GM12891 (cell line): ENCODE measurements at places on chromosomes 11 and 22.

GRCh38 chr11:117199916-117200812 lies 994 bp downstream of the TAGLN start:
- DNase-seq, result no peak

- DNase-seq, result no peak
Observed at GRCh38 chr22:21070690-21071615, 25.2 kb downstream of the LRRC74B start.

GRCh38 chr11:128919216-128919615 lies 23.5 kb downstream of the TP53AIP1 start:
- no peak for DNase-seq

GRCh38 chr11:94581926-94582325 lies 14.8 kb downstream of the PIWIL4 start:
- peak; percentile 27 for DNase-seq

DNA sequence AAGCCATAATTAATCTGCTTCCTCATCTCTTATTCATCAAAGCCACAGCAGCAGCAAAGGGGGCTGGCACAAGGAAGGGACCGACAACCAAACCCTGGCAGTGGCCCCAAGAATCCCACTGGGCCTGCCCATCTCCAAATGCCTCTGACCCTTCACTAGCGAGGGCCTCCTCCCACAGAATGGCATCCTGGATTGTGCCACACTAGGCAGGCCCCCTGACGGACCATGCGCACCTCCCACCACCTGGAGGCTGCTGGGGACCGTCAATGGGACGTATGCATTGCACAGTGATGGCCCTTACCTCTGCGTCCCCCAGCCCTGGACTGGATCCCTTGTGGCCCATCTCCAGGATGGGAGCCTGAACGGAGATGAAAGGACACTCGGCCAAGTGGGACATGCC lies 4.1 kb upstream of the RTN4R start:
- no peak for DNase-seq

- DNase-seq, result no peak
Observed at GRCh38 chr11:75931124-75931523, 116.1 kb downstream of the UVRAG start.

DNA sequence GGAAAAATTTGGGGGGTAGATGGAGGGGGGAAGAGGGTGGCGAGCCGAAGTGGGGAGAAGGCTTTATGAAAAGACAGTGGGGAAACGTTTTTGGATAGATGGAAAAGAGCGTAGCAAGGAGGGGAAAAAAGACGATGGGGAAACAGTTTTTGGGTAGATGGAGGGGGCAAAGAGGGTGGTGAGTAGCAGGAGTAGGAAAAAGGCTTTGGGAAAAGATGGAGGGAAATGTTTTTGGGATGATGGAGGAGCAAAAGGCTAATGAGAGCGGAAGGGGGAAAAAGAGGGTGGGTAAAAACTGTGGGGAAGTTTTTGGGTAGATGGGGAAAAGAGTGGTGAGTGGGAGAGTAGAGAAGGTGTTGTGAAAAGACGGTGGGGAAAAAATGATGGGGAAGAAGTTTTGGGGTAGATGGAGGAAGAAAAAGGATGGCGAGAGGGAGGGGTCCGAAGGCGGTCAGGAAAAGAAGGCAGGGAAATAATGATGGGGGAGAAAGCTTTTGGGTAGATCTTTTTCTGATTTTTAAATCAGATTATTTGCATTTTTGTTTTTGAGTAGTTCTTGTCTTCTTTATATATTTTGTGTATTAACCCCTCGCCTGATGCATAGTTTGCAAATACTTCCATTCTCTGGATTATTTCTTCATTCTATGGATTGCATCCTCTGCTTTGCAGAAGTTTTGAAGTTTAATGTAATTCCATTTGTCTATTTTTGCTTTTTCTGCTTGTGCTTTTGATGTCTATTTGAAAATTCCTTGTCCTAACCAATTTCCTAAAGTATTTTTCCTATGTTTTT lies 115.3 kb upstream of the SERPIND1 start:
- DNase-seq, result no peak

GRCh38 chr11:98940913-98941312 lies 79.8 kb upstream of the CNTN5 start:
- no peak for DNase-seq

GRCh38 chr22:23478175-23478574 lies 101.9 kb downstream of the IGLL1 start:
- no peak for DNase-seq

- DNase-seq, result no peak
Observed at GRCh38 chr11:1820463-1821325, 14.1 kb upstream of the SYT8 start.

DNA sequence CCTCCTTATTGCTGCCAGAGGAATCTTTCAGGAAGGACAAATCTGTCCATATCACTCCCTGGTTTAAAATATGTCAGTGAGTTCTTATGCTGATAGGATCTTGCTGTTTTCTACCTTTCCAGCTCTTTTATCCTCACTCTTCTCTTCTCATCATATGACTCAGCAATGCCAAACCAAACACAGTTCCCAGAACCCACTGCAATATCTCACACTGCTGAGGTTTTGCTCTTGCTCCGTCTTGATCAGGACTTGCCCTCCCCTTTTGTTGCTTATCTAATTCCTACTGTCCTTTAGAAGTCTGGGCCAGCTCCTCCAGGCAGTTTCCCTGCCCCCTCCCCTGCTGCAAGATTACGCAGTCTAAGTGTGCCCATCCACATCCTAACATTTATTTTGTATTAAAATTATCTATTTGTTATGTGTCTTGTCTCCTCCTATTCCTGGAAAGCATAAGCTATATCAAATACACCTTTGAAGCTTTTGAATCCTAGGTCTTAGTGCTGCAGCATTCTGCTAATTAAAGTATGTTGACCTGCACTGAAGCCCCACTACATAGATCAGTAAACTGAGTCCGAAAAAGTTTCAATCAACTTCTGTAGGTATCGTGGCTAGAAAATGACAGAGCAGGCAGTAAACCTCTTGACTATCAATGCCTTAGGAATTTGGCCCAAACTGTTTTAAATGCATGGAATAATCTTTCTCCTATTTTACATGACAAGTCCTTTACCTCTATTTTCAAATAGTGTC lies 119.2 kb upstream of the C11orf87 start:
- DNase-seq, result no peak

- no peak for DNase-seq
Observed at GRCh38 chr22:30208631-30209603, 37.6 kb downstream of the LIF start.

GRCh38 chr11:125176866-125177265 lies 12.3 kb downstream of the PKNOX2 start:
- DNase-seq, result no peak

- no peak for DNase-seq
Observed at GRCh38 chr11:646214-646613, 9.1 kb downstream of the DRD4 start.

DNA sequence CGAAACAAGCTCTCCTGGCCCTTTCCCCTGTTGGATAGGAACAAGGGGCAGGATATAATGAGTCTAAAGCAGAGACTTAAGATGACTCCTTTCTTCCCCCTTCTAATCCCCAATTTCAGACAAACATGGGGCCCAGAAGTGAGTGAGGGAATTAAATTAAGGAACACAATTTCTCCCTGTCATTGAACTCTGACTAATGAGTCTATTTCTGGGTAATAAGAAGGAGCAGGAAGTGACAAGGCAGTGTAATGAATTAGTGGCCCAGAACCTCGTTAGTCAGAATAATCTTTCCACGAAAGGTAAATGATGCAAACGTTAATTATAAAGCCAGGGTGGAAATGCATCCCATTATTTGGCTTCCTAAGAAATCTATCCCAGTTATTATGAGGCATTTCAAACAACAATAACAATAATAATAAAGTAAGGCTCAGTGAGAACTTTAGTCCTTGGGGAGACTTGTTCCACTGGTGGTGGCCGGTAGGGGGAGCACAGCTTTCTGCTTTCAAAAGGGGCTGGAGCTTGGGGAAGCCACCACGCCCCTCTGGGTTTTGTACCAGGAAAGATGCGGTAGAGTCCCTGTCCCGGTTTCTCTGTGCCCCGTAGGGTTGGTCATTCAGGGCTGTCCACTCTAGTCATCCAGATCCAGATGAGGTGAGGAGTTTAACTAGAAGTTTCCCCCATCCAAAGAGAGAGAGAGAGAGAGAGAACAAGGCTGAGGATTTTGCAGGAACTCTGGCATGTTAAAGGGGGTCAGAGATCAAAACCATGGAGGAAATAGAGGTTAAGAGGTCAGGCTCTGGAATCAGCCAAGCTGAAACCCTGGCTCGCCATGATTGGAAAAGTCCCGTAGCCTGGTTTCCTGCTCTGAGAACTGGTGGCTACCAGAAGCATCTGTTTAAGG lies 298.3 kb downstream of the NTM start:
- peak; percentile 59 for DNase-seq

GRCh38 chr11:100883830-100884229 lies 196.7 kb downstream of the ARHGAP42 start:
- no peak for DNase-seq

DNA sequence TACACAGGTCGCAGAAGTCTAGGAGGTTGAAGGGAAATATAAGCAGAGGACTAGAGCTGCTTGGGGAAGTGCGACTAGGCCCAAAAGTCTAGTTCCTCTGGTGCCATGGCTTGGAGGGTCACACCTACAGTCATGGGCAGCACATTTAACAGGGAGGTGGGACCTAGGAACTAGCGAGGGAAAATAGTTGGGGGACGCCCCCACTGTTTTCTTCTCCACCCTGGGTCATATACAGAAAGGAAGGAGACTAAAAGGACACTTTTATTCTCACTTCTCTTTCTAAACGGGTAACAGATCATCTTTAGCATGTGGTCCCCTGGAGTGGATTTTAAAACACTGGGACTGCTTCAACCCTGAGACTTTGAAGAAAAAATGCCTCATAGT lies 16.6 kb downstream of the APIP start:
- DNase-seq, result no peak

DNA sequence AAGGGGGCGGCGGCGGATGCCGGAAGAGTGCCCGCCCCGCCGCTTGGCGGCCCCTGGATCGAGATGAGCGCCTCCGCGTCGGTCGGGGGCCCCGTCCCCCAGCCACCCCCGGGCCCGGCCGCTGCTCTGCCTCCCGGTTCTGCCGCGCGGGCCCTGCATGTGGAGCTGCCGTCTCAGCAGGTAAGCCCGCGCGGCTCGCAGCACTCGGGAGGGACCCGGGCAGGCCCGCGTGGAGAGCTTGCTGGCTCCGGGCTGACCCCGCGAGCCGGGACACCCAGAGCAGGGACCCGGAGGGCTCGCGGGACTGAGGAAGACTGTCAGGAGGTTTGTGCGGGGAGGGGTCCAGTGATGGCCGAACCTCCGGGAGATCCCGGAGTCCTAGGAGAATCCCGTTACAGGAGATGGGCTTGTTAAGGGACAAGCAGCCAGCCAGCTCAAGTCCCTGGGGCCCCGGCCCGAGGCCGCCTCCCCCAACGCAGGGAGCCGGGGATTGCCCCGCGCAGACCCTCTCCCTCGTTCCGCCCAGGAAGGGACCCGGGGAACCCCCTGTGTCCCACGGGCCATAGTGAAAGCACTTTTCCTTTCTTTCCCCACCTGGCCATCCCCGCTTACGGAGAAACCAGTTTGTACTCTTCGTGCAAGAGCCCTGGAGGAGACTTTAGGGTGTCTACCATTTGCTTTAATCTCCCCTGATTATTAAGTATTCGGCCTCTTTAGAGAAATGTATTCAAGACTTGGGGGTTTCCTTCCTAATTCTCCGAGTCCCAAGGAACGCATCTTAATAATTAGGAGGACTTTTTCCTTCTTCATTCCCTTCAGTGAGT lies 547 bp downstream of the UVRAG start:
- DNase-seq, result no peak

- DNase-seq, result no peak
Observed at GRCh38 chr22:20567993-20568417, 60.6 kb downstream of the MED15 start.

DNA sequence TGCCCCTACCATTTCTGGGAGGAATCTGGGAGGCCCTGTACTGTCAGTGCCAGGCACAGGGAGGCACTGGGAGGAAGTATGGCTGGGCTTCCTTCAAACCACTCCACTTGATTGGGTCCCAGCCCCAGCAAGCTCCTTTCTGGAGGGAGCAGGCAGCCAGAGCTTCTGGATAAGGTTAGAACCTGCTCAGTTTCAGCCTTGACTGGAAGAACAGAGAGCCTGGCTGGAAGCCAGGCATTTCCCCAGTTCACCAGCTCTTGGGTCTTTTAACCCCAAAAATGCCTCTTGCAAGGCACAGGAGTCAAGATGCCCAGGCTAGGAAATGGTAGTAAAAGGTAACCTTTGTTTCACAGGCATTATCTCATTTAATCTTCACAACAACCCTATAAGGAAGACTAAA lies 9.0 kb upstream of the KCTD14 start:
- DNase-seq, result no peak

DNA sequence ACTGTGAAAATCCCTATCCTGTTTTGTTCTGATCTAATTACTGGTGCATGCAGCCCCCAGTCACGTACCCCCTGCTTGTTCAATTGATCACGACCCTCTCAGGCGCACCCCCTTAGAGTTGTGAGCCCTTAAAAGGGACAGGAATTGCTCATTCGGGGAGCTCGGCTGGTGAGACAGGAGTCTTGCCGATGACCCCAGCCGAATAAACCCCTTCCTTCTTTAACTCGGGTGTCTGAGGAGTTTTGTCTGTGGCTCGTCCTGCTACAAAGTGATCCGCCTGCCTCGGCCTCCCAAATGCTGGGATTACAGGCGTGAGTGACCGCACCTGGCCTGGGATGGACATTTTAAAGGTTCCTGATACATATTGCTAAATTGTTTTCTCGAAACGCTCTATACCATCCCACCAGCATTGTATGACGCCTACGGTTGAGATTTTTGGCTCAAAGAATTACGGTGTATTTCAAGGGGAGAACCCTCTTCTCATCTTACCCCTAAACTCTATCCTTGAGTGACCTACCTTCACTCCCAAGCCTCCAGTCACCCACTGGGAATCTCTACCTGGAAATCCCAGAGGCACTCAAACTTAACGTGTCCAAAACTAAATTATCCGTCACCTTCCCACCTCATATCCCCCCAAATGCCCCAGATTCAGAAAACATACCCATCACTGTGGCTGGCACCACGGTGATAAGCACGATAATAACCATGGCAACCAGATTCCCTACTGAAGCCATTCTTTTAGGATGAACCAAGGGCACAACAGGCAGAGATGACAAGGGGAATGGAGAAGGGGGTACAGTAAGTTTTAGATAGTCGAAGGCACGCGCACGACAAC lies 789 bp upstream of the POLA2 start:
- no peak for DNase-seq

DNA sequence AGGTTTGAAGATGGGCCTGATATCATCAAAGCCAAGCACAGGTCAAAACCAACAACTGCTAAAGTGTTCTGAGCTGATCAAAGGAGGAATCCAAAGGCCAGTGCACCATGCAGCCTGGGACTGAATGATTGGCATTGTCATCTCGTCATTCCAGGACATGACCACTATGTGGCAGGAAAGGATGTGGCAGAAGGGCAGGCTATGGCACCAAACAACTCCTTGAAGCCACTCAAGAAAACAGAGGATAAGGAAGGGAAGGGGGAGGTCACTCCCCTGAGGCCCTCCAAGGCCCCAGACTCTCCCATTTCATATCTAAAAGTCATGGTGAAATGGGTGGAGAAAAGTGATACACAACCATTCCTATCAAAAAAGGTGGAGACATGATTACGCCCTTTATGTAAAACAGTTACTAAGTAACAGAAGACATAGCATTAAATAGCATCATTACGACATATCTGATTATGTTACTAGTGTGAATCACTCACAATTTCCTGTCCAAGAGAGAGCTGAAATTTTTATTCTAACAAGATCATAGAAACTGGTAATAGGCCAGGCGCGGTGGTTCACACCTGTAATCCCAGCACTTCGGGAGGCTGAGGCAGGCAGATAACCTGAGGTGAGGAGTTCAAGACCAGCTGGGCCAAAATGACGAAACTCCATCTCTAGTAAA lies 49.3 kb downstream of the AHNAK start:
- DNase-seq, result no peak
